ENCODE measurements at places on chromosomes 12 and 14.

DNA sequence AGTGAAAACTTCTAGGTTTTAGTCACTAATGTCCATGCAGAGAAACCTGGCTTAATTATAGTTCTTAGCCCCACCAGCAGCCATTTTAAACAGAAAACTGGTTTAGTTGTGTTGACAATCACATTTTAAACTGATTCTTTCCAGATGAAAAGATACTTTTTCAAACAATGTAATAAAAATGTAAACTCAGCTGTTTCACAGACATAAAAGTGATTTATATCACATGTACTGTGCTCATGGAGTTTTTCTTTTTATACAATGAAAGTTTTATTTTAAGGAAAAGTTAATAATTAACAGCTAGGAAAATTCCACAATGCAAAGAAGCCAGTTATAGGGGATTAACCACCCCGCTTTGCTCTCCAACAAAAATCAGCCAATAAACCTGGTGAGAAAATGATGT lies 129.7 kb downstream of the PAX9 start:
- no peak for DNase-seq

DNA sequence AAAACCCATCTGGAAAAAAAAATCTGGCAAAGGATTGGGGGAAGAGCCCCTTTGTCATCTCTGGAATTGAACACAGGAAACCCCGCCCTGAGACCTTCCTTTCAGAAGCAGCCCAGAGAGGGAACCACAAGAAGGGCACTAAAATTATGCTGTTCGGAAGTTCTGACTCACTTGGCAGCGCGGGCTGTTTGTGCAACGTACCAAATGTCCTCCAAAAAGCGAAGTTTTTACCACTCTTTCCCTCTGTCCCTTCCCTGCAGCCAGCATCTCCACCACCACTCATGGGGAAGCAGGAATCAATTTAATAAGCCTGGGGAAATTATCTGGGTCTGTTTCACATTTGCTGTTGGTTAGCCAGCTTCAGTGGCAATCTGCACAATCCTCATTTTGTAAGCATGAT lies 3.2 kb upstream of the SYNE3 start:
- no peak for DNase-seq

DNA sequence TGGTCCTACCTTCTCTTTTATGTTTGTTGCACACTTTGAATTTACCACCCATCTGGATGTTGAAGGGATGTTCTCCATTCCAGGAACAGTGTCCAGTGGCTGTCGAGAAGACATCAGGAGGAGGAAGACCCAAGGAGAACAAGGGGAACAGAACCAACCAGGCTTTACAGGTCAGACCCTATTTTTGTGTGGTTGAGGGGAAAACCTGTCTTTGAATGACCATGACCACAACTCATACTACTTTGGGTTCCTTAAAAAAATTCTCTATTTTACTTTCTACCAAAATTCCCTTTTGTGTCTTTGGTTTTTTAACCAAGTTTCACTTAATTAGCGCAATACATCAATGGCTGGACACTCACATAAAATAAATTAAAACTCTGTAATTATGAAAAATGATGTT lies 78.7 kb downstream of the PLXNC1 start:
- DNase-seq: no peak

DNA sequence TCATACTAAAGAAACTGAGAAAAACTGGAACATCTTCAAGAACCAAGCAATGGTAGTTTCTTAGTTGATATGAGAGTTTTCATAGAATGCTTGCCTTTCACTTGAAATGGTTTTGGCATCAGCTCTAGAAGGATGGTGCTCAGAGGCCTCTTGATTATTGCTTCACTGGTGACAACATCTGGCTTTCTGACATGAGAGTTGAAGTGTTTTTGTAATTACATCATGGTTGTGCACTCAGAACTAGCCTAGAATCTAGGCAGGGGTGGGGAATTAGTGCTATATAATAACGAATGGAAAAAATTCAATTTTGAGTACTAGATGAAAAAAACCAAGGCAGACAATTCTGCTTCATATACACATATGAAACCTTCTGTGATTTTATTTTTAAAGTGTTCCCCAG lies 172.8 kb upstream of the LMNTD1 start:
- DNase-seq: no peak

- no peak for DNase-seq
Observed at GRCh38 chr14:61396694-61397093, 75.3 kb downstream of the PRKCH start.

GRCh38 chr12:108052260-108052659 lies 76.8 kb upstream of the WSCD2 start:
- DNase-seq: no peak

- DNase-seq: no peak
Observed at GRCh38 chr14:81161088-81161487, 59.7 kb downstream of the GTF2A1 start.

- DNase-seq: no peak
Observed at GRCh38 chr14:42565556-42565955, 958.9 kb downstream of the LRFN5 start.

DNA sequence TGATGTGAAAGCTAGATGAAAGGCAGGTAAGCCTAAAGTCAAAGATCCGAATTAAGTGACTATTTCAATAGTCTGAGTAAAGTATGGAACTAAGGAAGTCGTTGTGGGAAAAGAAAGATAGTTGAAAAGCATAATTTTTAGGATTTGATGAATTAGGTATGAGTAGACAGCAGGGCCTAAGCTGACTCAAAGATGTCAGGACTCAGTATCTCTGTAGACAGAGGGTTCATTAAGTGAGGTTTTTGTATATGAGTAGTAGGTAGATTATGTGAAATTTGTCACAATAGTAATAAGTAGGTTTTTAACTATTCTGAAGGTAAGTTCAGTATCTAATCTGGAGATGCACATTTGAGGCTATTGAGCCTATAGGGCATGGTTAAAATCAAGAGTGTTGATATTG lies 196.4 kb downstream of the RASSF9 start:
- no peak for DNase-seq

- peak; percentile 93 for DNase-seq
Observed at GRCh38 chr12:128823916-128824839, at the start of gene SLC15A4. TSS of gene SLC15A4 (minus strand) at chr12:128823958. CDS start at chr12:128823943, 15 bp downstream.

DNA sequence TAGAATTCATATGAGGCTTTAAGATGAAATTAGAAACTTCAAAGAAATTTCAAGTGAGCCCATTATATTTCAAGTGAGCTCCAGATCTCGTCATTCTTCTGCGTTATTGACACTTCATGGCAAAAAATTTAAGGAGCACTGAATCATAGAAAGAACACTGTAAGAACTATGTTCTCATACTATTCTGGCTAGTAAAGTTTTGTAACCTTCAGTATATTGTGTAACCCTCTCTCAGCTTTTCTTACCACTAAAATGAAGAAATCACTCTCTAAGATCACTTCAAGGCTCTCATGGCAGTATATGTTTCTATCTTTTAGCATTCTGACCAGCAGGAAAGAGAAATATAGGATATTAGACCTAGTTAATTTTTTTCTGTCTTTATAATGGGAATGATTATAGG lies 6.3 kb downstream of the GPHN start:
- DNase-seq: no peak

DNA sequence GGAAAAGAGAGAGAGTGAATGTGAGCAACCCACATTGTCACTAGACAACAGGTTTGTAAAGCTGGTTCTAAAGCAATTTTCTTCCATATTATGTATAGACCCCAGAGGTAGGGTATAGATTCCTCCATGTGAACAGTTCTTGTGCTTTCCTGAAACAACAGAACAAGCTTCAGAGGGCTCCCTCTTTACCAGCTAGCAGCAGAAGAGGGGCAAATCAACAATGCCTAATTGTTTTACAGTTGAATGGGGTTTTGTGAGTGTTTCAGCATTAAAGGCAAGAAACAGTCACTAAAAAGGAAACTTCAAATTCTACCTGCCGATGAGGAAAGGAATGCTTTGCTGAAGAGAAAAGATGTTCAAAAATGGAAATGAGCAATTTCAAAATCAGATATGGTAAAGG lies 341.2 kb upstream of the KITLG start:
- no peak for DNase-seq

GRCh38 chr12:58104351-58104755 lies 163.0 kb downstream of the ATP23 start:
- no peak for DNase-seq

DNA sequence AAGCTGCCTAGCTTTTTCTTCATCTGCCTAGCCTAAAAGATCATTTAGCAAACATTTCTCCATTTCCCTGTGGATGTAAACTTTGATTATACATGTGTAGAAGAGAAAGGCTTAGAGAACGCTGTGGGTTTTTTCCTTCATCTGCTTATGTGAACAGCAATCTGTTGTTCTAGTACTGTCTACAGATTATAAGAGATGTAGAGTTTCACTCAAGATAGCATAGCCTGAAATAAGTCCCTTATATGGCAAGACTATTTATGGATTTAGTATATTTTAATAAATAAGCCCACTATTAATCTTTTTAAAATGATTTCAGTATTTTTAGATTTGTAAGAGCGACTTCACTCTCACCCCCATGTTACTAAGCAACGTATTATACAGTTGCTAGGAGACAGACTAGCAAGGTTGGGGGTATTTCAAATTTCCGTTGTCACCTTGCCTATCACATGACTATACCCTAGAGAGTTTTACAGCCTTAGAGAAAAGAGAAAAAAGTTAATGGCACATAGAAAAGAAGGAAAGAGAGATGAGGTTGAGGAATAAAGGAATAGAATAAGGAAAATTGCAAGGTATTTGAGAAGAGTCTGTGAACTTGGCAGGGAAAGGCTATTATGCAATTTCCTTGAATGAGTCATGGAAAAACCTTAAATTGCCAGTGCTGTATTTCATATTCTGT lies 12.2 kb upstream of the TUBA1A start:
- peak; percentile 73 for DNase-seq

DNA sequence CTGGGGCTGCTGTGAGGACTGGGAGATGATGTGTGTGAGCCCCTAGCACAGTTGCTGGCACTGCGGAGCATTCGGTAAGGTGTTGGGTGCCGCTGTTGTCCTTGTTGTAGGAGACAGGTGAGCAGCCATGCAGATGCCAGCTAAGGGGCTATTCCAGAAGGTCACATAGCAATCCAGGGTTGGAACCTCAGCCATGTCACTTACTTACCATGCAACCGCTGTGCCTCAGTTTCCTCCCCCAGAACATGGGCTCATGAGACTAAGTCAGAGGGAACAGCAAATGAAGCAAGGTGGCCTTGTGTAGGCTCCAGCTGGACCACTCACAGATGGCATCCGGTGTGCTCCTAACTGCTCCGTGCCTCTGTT lies 13.2 kb downstream of the DTX1 start:
- no peak for DNase-seq

DNA sequence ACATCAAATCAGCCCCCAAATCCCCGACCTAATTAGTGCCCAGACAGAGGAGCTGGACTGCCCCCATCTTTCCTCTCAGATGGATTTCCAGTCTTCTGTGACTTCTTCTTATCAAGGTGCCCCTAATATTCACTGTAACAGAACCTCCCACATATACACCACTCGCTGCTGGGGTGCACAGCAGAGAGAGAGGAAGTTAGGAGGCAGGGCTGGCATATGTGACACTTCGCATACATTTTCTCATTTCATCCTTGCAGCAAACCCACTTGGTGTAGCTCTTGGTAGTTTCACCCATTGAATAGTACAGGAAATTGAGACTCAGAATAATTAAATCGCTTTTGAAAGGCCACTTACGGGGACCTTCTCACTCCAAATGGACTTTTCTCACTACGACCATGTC lies 56.5 kb upstream of the CCND2 start:
- DNase-seq: no peak

- DNase-seq: peak; percentile 28
Observed at GRCh38 chr14:69281450-69282169, 21.7 kb downstream of the GALNT16 start.

DNA sequence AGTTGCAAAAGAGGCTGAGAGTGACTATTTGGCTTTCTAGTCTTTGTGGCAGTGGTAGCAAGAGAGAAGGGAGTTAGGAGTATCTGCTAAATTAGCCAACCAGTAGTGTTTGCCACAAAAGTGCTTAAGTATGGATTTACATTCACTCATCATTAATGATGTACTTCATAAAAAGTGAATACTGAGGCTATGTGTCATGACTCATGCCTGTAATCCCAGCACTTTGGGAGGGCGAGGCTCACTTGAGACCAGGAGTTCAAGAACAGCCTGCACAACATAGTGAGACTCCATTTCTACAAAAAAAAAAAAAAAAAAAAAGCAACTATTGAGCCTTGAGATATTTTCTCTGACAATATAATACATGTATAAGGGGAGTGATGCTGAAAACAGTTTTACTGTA lies 36.8 kb downstream of the CCDC177 start:
- no peak for DNase-seq

GRCh38 chr12:104670439-104671408 lies 214.0 kb downstream of the CHST11 start:
- DNase-seq: no peak

- DNase-seq: no peak
Observed at GRCh38 chr12:20985399-20985798, 145.6 kb upstream of the SLCO1B1 start.

- DNase-seq: no peak
Observed at GRCh38 chr12:115972241-115972640, 305.3 kb downstream of the MED13L start.

DNA sequence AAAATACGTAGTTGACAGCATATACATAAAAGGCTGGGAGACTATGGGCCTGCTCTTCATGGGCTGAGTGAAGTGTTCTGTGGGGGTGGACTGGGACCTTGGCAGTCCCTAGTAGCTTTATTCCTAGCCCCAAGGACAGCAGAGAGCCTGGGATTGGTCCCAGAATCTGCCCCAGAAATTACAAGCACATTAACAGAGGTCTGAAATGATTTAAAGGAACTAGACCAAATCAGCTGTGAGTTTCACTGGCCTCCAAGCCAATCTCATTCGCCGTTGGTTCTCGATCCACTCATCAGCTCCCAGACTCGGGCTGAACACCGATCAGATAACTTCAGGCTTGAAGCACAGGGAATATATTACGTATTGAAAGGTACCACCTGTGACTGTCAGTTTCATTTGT lies 77.0 kb upstream of the PSMC1 start:
- DNase-seq: no peak

DNA sequence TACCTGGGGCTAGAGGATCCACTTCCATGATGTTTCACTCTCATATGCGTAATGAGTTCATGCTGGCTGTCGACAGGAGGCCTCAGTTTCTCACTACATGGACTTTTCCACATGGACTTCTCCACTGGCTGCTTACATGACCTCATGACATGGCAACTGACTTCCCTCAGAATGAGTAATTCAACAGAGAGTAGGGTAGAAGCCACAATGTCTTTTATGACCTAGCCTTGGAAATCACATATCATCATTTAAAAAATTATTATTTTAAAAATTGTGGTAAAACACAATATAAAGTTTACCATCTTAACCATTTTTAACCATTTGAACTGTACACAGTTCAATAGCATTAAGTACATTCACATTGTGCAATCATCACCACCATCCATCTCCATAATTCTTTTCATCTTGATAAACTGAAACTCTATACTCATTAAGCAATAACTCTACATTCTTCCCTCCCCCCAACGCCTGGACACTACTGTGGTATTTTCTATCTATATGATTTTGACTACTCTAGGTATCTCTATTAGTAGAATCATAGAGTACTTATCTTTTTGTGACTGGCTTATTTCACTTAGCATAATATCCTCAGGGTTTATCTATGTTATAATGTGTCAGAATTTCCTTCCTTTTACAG lies 144.5 kb downstream of the TGFB3 start:
- DNase-seq: no peak
